ENCODE measurements at places on chromosomes 5 and 9. TPM values are rescaled to one million over a fixed set of nuclear protein-coding genes. Genes with fewer than 3 reads are reported as not detected.

The LCN9 gene
- total RNA-seq: not detected

The C9orf153 gene
- 1.4 TPM for total RNA-seq

The MEIKIN gene
- not detected for total RNA-seq

The SPATA31A3 gene
- not detected for total RNA-seq

The FAM153A gene
- 122 TPM for total RNA-seq

The ADRB2 gene
- total RNA-seq: 2.9 TPM

The SLC34A3 gene
- not detected for total RNA-seq

The KIF12 gene
- total RNA-seq: 5.5 TPM

The PAPPA gene
- total RNA-seq: 0.75 TPM

The ZDHHC11 gene
- 139 TPM for total RNA-seq

The PITX1 gene
- total RNA-seq: not detected

The KCTD16 gene
- 48.4 TPM for total RNA-seq

The IDNK gene
- total RNA-seq: 9.3 TPM

The LHX3 gene
- total RNA-seq: not detected

The TAF11L10 gene
- not detected for total RNA-seq

The IFNA2 gene
- 0.61 TPM for total RNA-seq

The LECT2 gene
- not detected for total RNA-seq

The TNFSF15 gene
- not detected for total RNA-seq

The ITK gene
- 0.10 TPM for total RNA-seq

The C5 gene
- 9.2 TPM for total RNA-seq

The GALNT12 gene
- 4.0 TPM for total RNA-seq

The NAIP gene
- 36.4 TPM for total RNA-seq

The OLFML2A gene
- 3.9 TPM for total RNA-seq

The FIBCD1 gene
- 3.3 TPM for total RNA-seq

The PCDHA9 gene
- total RNA-seq: 5.8 TPM

The PLCXD3 gene
- 13.2 TPM for total RNA-seq

The INSYN2B gene
- total RNA-seq: 6.5 TPM

Measured in dorsolateral prefrontal cortex (tissue), 122 donors.